Aorta (tissue), 5 donors: ENCODE measurements at places on chromosomes 12 and 14.
A peak's percentile ranks its signal among the peaks of the same experiment; 100 is the strongest.

GRCh38 chr14:59251811-59252771 is 63.6 kb downstream of the DAAM1 start:
- DNase-seq, result no peak

GRCh38 chr12:106106892-106107291 is 31.9 kb downstream of the NUAK1 start:
- no peak for DNase-seq

DNA sequence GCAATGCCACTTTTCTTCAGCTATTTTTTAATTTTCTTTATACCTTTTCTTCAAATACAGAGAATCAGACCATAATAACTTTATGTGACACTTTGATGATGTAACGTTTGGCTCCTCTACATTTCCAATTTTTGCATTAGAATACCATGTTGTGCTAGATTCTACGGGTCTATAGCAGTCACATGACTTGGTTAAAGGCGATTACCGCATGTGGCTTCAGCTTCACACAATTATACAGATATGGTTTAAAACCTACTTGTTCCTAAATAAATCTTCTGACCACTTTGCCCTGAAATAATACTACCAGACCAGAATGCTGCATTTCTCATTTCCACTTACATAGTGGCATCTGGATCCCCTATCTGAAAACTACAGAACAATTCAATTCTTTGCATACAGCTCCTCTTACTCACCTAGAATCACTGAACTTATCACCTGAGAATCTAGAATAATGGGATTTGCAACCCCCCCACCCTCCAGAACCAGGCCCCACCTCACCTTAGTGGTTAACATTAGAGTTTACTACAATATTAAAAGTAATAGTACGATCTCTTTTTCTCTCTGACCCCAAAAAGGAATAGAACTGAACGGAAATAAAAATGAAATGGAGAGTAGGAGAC is 1.3 kb downstream of the MAX start:
- no peak for DNase-seq

GRCh38 chr12:120997448-120997847 is 18.8 kb downstream of the C12orf43 start:
- peak; percentile 68 for DNase-seq

DNA sequence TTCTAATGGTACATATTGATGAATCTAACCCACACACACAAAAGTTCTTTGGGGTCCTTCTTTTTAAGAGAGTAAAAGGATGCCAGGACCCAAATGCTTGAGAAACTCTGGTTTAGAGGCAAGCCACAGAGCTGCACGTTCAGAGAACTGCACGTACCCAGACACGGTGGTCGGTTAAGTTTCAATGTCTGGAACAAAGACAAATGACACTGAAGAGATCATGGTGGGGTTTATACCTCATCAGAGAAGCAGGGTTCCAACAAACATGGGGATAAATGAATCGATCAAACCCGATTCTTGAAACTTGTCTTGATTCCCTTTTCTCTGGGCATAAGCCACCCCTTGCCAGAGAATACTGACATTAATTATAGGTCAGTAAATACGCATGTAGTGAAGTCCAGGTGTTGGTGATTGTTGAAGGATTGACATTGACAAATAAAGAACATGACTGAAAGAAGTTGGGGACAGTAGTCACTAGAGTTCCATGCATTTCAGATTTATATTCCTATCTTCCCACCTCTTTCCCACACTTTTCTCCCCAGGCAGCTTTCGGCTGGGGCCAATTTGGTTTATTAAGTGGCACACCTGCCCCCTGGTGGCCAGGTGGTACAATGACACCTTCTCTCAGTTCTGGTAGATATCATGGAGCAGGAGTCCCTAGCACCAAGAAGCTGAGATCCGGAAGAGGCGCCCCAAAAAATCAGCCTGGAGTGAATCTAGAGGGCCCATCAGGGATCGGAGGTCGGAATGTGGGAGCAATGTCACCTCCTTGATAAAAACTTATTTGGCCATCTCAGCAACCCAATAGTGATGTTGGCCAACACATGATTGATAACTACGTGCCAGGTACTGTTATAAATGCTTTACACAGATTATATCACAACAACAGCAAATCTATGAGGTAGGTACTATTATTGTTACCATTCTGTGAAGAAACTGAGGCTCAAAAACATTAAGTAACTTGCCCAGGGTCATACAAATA is 17.8 kb upstream of the HDAC7 start:
- peak; percentile 73 for DNase-seq

DNA sequence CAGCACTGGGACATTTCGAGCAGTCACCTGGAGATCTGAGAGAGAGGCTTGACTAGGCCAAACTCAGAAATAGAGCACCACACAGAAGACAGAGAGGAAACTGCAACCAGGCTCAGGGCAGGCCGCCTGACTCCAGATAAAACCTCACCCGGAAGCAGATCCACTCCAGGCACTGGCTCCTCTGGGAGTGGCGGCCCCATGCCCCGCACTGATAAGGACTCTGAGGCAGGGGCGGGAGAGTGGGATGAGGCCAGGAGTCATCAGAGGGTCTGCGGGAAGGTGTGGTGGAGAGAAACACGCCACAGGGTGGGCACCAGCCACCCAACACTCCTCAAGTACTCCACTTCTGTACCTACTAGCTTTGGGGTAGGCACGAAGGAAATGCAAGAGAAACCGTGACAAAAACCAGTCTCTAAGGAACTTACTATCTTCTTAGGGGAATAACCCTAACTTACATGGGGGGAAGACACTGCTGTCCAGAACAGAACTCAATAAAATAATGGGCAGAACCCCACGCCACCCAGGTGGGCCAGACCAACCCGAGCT is 71.3 kb downstream of the CHGA start:
- DNase-seq, result no peak

DNA sequence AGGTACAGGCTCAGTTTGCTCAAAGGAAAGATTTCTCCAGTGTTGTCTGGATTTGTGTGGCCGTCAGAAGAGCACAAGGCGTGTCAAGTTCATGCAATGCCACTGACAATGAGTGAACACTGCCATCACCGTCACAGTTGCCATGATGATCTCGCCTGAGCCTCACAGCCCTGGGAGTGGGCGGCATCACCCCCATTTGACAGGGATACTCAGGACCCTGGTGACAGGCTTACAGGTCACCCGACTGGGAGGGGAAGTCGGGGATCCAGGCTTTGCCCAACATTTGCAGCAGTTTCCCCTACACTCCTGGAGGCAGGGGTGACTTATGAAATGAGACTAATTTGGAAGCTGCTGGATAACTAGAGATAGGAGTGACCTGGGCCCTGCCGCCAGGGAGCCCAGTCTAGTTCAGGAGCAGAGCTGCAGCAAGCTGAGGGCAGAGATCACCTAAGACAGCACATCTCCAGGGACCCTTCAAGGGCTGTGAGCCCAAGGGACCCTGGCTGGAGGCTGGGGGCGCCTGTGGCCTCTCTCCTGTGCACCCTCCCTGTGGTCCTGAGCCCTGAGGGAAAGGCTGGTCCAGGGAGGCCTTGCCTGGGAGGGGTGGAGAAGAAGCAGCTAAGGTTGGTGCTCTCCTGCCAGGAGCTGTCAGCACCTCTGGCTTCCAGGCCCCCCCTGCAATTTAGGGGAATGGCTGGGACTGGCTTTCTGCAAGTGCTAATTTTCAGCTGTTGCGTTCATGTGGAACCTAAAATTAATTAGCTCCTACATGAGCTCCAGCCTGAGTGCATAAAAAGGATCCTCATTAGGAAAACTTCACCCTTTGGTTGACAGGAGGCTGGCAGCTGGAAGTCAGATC is 32.4 kb upstream of the BEGAIN start:
- DNase-seq, result peak; percentile 57

DNA sequence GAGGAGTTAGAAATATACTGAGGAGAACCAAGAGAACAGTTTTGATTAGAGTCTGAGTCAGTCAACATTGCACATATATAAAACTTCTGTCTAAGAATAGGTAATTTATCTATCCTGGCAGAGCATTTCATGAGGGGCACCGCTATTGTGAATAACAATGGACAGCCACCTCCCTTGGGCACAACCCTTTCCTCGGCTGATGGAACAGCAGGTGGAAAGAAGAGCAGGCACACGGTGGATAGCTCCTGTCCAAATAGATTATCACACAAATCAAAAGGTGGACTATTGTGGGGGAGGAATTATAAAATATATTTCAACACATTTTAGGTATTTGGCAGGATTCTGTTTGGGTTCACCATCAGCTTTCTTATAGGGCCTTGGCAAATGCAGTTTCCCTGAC is 84.0 kb upstream of the PTPRB start:
- DNase-seq, result no peak

DNA sequence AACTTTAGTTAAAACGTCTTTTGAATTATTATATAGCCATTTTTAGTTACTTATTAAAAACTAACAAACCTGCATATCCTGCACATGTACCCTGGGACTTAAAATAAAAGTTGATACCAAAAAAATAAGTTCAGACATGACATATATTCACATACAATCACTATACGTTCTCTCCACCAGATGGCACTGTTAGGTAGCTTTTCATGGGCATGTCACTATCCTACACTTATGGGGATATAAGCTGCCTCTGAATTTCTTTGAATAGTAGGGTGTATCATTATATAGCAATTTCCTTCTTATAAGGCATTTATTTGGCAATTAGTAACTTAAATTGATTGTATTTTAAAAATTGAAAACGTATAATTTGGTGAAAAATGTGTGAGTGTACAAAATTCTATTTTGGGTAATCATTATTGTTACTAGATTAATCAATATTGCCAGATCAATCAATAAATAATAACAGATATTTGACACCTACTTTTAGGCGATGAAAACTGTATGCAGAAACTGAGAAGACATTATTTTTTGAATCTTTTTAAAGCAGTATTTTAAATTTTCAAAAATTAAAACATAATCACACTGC is 31.8 kb upstream of the OR10A7 start:
- DNase-seq, result no peak

DNA sequence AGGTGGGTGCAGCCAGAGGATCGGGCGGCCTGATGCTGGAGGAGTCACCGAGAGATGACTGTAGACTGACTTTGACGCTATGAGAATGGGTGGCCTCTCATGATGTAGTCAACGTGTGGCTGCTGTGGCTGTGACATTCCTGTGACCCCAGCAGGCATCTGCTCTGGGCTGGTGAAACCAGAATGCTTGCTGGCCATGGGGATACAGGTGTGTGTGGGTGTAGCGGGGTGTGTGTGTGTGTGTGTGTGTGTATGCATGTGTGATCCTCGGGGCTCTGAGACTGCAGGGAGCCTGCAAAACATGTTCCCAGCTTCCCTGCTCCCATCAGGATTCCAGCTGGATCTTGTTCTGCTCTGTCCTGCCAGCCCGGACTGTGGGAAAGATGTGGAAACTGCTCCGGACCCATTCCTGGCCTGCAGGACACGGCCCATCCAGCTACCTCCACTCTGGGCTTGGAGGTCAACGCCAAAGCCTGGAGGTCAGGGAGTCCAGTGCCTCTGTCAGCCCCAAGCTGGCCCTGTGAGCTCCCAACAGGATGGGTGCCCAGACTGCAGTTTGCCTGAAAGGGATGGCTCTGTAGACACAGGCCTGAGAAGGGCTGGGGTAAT is 18.8 kb upstream of the HHIPL1 start:
- DNase-seq, result peak; percentile 40

GRCh38 chr12:13169272-13169671 is 27.3 kb upstream of the EMP1 start:
- no peak for DNase-seq

DNA sequence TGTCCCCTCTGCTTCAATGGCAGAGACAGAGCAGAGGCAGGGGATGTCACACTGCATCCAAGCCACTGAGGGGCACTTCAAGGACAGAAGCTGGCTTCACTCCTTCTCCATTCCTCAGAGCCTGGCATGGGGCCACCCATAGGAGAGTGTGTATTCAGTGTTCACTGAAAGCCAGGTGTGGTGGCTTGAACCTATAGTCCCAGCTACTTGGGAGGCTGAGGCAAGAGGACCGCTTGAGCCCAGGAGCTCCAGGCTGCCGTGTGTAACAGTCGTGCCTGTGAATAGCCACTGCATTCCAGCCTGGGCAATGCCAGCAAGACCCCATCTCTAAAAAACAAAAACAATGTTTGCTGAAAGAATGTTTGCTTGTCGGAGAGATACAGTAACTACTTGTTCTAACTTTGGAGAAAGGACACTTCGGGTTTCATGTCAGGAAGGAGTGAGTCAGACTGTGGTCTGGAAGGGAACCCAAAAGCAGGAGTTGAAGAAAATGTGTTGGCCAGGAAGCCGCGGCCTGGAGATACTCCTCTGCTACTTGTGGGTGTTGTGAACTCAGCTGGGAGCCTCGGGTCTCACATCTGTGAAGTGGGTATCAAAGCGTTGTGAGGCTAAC is 43.4 kb downstream of the ELK3 start:
- DNase-seq, result peak; percentile 87

GRCh38 chr14:62189698-62190097 is 427.5 kb downstream of the SNAPC1 start:
- no peak for DNase-seq

- no peak for DNase-seq
These were observed 5.4 kb upstream of the PELI2 start for GRCh38 chr14:56112781-56113180.

DNA sequence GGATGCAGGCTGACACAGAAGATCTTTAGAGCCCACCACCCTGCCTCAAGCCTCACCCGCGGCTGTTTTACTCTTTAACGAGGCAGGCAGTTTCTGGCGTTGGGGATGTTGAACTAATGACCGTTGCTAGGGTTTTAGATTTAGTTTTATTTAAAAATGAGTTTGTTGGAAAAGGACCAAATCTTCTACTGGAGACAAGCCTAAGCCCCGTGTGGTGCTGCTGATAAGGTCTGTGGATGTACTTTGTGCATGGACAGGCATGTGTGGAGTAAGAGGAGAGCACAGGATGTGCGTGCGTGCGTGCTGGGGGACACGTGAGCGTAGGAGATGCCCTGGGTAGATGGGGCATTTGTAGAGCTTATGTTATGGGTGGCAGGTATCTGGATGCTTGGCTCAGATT is 5.7 kb downstream of the NTF3 start:
- no peak for DNase-seq

DNA sequence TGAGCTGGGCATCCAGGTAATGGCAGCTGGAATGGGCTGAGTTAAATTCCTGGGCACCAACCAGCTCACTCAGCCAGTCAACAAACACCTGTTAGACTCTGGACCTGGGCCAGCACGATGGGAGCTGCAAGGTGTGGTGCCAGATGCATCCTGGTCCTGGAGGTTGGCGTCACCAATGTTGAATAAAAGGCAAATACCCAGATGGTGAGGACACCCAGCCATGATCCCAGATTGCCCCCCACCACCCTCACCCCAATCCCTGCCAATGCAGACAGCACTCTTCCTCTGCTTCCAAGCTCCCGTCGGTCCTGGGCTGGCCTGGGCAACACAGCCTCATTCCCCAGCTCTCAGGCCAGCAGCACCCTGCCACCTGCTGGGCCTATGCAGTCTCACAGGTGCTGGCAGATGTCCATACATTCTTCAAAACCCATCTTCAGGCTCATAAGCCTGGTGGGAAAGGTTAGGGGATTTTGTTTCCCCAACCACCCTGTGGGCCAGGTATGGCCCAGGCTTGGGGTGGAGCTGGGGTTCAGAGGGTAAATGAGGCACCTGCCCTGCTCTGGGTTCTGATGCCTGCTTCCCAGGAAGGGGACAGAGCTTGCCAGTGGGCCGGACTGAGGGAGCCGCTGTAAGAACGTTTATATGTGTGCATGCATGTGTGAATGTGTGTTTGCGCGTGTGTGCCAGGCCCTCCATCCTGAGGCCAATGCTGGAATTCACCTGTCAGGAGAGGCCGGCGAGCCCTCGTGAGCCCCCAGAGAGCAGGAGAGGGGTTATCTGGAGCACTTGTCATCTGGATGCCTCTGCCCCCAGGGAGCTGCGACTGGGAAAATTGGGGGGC is 58.0 kb downstream of the LGMN start:
- DNase-seq, result peak; percentile 50
